ENCODE measurements at places on chromosomes 1 and 21. TPM values are rescaled to one million over a fixed set of nuclear protein-coding genes. Genes with fewer than 3 reads are reported as not detected.

Gene MR1
- total RNA-seq, result 2.6 TPM

Gene SYTL1
- total RNA-seq, result under 0.01 TPM

Gene ZYG11A
- not detected for total RNA-seq

Gene OLIG2
- not detected for total RNA-seq

Gene CD52
- total RNA-seq, result not detected

Gene PRR9
- total RNA-seq, result not detected

Gene TRIM67
- total RNA-seq, result under 0.01 TPM

Gene DESI2
- total RNA-seq, result 47.0 TPM

Gene LRRC71
- not detected for total RNA-seq

Gene OR2L5
- total RNA-seq, result not detected

Gene RNU1-1
- under 0.01 TPM for total RNA-seq

Gene SPRR2G
- not detected for total RNA-seq

Gene SLC22A15
- under 0.01 TPM for total RNA-seq

Gene CFAP45
- total RNA-seq, result not detected

Gene DENND2D
- 3.7 TPM for total RNA-seq

Gene GABRD
- total RNA-seq, result under 0.01 TPM

Gene RIMS3
- 0.52 TPM for total RNA-seq

Gene BMP8B
- total RNA-seq, result 1.0 TPM

Gene OR2T29
- not detected for total RNA-seq

Gene TSPEAR
- total RNA-seq, result not detected

Gene GJA5
- 13.0 TPM for total RNA-seq

Gene NUDT4B
- 1.0 TPM for total RNA-seq

Gene MAP3K6
- 4.2 TPM for total RNA-seq

Gene HNRNPR
- total RNA-seq, result 83.5 TPM

Gene CZIB
- 38.1 TPM for total RNA-seq

Gene TMEM51
- 4.7 TPM for total RNA-seq

Gene ASCL5
- total RNA-seq, result not detected

Gene LIN28A
- total RNA-seq, result not detected

Gene ELF3
- total RNA-seq, result not detected

Gene PIGV
- total RNA-seq, result 5.2 TPM

Gene HEYL
- 11.0 TPM for total RNA-seq

Gene DNAH14
- total RNA-seq, result 12.5 TPM

Gene TSSK3
- total RNA-seq, result 1.0 TPM

Gene RALGPS2
- 35.5 TPM for total RNA-seq

Gene CRYAA
- not detected for total RNA-seq

Gene PRAMEF18
- not detected for total RNA-seq

Gene CSMD2
- 0.52 TPM for total RNA-seq

Gene PADI3
- not detected for total RNA-seq

Gene SPRR2E
- not detected for total RNA-seq

Gene TMEM52
- 21.9 TPM for total RNA-seq

Gene AADACL4
- total RNA-seq, result not detected

Gene HCN3
- 1.0 TPM for total RNA-seq

Gene AVPR1B
- total RNA-seq, result 0.52 TPM

Gene MIXL1
- not detected for total RNA-seq

Gene IRF6
- total RNA-seq, result 0.52 TPM

Gene ADORA3
- total RNA-seq, result 0.52 TPM

Gene TNFRSF25
- total RNA-seq, result 3.7 TPM

Gene SLAMF8
- 1.6 TPM for total RNA-seq

Gene CELA3B
- not detected for total RNA-seq

Gene TTLL7
- 38.6 TPM for total RNA-seq

Gene MAN1C1
- 6.3 TPM for total RNA-seq

Gene CRP
- not detected for total RNA-seq

Gene ATP6V1G3
- total RNA-seq, result not detected

Gene SLC44A5
- total RNA-seq, result under 0.01 TPM

Gene KIAA1614
- total RNA-seq, result 13.6 TPM

Gene OPTC
- not detected for total RNA-seq

Measured in skeletal muscle tissue (tissue), 5 donors.